ENCODE measurements at places on chromosomes 6 and 20.

- no peak for DNase-seq
These were observed 576.4 kb downstream of the PRKN start for GRCh38 chr6:162151021-162151665.

DNA sequence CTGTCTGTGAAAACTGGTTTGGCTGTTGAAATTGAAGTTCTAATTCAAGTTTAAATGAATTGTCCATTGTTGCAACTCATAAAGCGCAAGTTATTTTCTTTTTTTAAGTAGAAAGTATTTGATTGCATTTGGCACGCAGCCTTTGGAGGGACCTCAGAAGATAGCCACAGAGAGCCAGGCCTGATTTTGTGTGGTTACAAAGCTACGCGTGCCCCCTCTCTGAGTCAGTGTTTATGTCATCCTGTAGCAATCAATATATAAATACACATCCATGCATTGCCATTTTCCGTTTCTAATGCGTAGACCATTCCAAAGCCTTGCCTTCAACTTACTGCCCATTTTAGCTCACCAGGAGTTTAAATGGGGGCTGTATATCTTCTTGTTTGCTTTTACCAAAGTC lies 173.2 kb downstream of the TMEM242 start:
- DNase-seq, result no peak

GRCh38 chr6:44386364-44386928 lies 1.1 kb upstream of the CDC5L start:
- no peak for DNase-seq

DNA sequence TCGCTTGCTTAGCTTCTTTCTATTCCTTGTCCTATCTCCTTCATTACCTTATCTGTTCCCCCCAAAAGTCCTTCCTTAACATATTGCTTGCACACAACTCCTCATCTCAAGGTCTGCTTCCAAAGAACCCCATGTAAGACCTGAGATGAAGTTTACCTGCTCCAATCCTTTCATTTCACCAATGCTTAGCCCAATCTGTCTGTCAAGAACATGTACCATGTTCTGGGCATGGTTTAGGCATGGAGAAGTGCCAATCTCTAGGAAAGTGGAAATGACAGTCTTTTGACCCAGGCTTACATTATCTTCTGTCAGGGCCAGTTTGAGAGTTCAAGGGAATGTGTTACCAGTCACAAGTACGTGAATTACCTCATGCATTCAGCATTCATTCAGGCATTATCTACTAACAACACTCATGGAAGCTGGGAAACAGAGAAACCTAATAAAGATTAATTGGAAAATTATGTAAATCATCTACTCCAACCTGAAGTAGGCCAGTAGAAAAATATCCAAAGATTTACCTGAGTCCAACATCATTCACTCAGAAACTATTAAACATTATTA lies 15.8 kb upstream of the TASP1 start:
- DNase-seq, result no peak

- DNase-seq, result no peak
These were observed 517.0 kb downstream of the BTBD3 start for GRCh38 chr20:12434672-12435071.

- DNase-seq, result no peak
These were observed 33.7 kb upstream of the SUMO4 start for GRCh38 chr6:149366267-149366921.

- DNase-seq, result no peak
These were observed 351.5 kb upstream of the CHD6 start for GRCh38 chr20:41969656-41970055.

GRCh38 chr6:105624021-105624420 lies 221.1 kb upstream of the PREP start:
- DNase-seq, result no peak

DNA sequence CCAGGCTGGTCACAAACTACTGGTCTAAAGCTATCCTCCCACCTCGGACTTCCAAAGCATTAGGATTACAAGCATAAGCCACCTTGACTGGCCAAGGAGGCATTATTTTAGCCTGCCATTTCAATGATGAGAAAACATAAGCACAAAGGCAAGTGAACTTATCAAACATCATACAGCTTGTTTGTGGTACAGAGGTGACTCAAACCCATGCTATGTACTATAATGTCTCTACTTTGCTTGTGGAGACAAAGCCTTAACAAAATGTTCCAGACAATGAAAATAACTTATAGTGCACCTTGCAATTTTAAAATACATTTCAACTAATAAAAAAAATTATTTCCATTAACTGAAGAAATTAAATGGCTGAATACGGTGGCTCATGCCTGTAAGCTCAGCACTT lies 26.2 kb downstream of the HDAC2 start:
- DNase-seq, result no peak

DNA sequence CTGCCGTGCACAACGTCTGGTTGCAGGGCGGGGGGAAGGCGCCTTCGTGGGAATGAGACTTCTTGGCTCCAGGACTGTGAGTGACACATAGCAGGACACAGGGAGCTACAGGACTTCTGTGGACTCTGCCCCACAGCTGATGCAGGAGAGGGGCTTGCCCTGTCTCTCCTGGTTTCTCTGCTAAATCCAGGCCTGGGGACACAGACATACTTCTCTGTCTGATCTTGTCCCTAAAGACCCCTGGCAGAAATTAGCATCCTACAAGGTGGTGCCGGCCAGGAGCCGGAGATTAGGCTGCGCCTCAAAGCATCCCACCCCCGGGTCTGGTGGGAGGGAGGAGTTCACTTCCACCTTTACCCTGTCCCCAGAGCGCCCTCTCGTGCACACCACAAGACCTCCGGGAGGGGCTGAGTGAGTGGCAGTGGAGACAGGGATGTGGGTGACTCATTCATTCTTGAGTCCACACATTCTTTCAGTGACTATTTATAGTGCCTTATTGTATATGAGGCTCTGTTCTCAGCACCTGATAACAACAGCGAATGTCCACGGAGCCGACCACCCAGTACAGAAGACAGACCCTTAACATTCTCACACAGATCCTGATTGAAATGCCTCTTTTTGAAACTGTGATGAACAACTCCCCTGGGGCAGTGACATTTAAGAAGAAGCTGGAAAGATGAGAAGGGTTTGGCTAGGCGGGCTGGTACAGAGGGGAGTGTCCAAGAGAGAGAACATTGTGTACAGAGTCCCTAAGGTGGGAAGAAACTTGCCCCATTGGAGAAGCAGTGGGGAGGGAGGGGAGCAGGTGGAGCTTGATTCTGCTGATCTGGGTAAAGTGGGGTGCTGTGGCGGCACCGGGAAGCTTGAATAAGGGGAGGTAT lies 39.0 kb downstream of the GMPR start:
- no peak for DNase-seq

DNA sequence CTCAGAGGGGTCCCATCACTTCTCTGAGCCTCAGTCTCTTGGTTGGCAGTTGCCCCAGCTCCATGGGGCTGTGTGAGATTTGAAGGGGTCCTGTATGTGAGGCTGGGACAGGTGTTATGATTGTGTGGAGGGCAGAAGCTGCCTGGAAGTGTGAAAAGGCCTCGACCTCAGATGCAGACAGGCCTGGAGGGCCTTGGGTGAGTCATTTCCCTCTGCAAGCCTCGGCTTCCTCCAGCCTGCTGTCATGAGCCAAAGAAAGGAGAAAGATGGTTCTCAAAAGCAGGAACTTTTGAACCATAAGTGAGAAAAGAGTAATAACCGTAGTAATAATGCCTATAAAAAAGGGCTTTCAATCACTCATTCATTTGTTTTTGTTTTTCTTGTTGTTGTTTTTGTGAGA lies 37.5 kb downstream of the SNAI1 start:
- no peak for DNase-seq

- no peak for DNase-seq
These were observed 197.1 kb upstream of the RGS17 start for GRCh38 chr6:153328194-153328593.

DNA sequence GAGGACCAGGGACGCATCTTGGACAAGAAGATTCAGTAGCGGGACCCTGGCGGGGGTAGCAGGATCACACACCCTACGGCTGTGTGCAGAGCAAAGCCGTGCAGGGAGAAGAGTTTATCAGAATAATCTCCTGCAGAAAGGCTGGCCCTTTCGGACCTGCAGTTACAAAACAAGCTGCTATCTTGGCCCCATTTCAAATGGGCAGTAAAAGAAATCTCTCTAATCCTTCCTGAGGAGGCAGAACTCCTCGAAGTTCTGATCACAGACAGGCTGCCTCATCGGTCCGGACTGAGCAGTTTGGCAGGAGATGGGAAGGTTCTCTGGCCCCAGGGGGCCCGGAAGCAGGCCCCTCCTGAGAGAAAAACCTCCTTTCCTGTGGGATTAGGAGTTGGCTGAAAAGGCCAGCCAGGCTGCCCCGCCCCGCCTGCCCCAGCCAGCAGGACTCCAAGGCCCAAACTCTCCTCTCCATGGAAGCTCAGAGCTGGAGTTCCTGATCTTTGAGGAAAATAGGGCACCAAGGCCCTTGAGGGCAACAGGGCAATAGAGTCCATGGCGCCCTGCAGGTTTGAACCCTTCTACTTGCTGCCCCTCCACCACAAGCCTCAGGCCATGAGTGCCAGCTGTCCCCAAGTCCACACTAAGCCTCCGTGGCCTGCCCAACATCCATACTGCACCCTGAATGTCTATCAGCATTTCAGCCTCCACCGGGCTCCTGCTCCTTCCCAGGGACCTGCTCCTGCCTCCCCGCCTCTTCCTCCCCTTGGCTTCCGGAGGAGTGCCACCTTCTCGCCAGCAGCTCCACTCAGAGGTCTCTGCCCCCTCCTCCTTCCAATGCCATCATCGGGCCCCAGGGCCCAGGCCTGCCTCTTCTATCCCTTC lies 141.3 kb downstream of the PREX1 start:
- DNase-seq, result no peak

DNA sequence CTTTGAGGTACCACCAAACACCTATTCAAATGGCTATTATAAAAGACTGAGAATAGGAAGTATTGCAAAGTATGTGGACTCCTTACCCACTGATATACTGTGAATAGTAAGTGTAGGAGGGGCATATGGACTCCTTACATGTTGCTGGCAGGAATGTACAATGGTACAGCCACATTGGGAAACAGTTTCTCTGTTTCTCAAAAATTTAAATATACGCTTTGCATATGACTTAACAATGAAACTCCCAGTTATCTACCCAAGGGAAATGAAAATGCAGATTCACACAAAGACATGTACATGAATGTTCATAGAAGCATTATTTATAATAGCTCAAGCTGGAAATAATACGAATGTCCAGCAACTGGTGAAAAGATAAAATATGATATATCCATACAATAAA lies 5.5 kb upstream of the ENPP1 start:
- DNase-seq, result no peak

DNA sequence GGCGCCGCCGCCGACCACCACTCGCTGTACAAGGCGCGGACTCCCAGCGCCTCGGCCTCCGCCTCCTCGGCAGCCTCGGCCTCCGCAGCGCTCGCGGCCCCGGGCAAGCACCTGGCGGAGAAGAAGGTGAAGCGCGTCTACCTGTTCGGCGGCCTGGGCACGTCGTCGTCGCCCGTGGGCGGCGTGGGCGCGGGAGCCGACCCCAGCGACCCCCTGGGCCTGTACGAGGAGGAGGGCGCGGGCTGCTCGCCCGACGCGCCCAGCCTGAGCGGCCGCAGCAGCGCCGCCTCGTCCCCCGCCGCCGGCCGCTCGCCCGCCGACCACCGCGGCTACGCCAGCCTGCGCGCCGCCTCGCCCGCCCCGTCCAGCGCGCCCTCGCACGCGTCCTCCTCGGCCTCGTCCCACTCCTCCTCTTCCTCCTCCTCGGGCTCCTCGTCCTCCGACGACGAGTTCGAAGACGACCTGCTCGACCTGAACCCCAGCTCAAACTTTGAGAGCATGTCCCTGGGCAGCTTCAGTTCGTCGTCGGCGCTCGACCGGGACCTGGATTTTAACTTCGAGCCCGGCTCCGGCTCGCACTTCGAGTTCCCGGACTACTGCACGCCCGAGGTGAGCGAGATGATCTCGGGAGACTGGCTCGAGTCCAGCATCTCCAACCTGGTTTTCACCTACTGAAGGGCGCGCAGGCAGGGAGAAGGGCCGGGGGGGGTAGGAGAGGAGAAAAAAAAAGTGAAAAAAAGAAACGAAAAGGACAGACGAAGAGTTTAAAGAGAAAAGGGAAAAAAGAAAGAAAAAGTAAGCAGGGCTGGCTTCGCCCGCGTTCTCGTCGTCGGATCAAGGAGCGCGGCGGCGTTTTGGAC lies 2.0 kb downstream of the SOX4 start:
- no peak for DNase-seq

- DNase-seq, result peak; percentile 12
These were observed 5.6 kb upstream of the ANKRD60 start for GRCh38 chr20:58233881-58234528.

DNA sequence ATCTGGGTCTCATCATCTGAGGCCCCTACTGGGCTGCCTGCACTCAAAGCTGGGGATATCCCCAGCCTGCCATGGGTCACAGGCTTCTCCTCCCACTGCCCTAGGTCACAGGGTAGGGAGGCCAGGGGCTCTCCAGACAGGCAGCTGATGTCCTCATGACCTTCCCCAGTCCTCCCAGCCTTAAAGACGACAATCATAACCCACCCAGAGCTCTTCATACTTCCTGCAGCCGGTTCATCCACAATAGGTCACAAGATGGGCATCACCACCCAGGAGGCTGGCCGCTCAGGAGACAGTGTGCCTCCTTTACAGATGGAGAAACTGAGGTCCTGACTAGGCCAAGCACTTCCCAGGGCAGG lies 15.2 kb downstream of the TFEB start:
- DNase-seq, result no peak

DNA sequence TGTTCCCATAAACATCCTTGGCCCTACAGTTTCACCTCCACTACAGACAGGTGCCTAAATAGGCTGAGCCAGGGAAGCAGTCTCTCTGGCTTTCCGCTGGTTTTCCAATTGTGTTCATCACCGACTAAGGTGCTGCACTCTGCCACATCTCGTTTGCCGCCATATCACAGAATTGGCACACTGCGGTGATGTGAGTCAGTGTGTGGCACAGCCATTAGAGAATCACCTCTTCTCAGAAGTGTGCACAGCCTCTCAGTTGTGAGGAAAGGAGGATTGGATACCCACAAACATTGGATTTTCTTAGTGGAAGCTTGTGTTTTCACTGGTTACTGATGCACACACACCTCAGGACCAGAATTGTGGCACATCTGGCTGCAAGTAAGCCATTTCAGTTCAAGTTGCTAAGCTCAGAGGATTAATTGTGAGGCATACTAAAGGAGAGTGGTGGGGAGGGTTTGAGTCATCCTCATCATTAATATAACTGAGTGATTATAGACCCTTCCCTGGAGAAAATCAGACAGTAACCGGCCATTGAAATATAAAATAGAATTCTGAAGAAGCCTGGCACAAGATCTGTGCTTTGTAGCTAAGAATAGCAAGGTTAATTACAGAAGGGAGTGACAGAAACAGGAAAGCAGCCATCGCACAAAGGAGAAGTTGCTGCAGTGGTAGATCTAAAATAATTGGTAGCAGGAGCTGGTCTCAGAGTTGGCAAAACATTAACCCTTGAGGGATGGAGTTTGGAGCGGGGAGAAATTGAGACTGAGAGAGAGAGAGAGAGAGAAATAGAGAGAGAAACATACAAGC lies 506.9 kb downstream of the LMBRD1 start:
- no peak for DNase-seq

GRCh38 chr6:72972579-72972978 lies 252.7 kb downstream of the KHDC1L start:
- no peak for DNase-seq
